Neural crest cell (in vitro differentiated cells): ENCODE measurements at places on chromosomes 12 and 14.

- H3K27me3 ChIP-seq = no peaks in the 10 kb centered on the region
- H3K4me3 ChIP-seq = no peak overlapping the region
- DNase-seq = no peak
- peaks cover 23% of the 10 kb centered on the region for H3K36me3 ChIP-seq
Observed at GRCh38 chr12:93722835-93723567, 45.8 kb downstream of the CRADD start.

- no peak overlapping the region for H3K27ac ChIP-seq
- H3K27me3 ChIP-seq = peaks cover 25% of the 10 kb centered on the region
- no peaks in the 10 kb centered on the region for H3K4me1 ChIP-seq
- H3K4me3 ChIP-seq = no peak overlapping the region
- DNase-seq = no peak
Observed at GRCh38 chr14:95884377-95884776, 7.7 kb downstream of the TUNAR start.

DNA sequence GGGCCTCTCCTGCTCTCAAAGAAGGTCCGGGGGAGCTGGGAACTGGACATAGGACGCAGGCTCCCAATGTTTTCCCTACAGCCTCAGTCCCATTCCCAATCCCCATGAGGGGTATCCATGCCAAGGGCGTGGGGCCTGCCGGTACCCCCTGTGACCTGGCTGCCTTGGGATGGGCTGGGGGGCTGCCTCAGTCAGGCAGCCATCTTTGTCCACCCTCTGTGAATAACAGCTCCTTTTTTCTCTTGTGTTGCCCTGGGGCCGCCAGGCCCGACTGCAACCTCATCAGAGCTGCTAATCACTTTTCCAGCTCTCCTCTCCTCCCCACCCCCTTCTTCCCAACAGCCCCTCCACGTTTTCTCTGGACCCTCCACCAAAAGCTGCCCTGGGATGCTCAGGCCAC, 11.2 kb downstream of the FIGNL2 start:
- H3K27me3 ChIP-seq = no peaks in the 10 kb centered on the region
- DNase-seq = no peak
- peaks cover 70% of the 10 kb centered on the region for H3K4me1 ChIP-seq
- peak overlapping the region; percentile 75 for H3K4me3 ChIP-seq
- H3K27ac ChIP-seq = peak overlapping the region; percentile 51

- no peak overlapping the region for H3K4me3 ChIP-seq
- no peaks in the 10 kb centered on the region for H3K27me3 ChIP-seq
- DNase-seq = no peak
- no peaks in the 10 kb centered on the region for H3K36me3 ChIP-seq
- H3K27ac ChIP-seq = peak overlapping the region; percentile 16
- H3K4me1 ChIP-seq = peaks cover 11% of the 10 kb centered on the region
Observed at GRCh38 chr14:75158843-75159614, 17.4 kb downstream of the TMED10 start.

DNA sequence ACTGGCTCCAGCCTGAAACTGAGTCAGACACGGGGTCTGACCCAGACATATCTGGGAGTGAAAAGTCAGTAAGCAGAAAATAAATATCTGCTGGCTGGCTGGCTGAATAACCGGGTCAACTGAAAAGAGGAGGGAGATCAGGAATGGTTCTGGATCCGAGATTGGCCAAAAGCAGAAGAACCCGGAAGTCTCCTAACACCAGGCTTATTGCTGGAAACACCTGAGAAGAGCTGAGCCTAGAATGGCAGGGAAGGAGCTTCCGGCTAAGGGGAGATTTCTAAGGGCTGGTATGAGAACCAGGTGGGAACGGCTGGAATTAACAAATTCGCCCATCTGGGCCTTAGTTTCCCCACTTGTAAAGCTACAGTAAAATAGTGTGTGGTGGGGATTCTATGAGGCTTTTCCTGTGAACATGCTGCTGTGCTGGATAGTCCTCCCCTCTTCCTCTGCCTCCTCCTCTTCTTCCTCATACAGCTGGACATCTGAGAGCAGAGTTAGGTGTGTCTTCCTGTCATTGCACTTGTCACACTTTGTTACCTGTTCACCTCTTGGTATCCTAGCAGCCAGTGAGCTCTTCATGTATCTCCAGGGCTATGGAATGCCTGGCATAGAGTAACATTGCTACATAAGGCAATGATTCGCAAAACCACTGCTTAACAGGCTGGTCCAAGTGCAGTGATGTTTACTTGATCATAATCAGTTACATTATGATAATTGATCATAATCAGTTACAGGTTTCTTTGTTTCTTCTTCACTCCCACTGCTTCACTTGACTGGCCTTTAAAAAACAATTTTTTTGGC, 2.0 kb upstream of the SHMT2 start:
- no peak for DNase-seq
- peak overlapping the region; percentile 83 for H3K4me3 ChIP-seq
- H3K27me3 ChIP-seq = peaks cover 63% of the 10 kb centered on the region
- peaks cover 47% of the 10 kb centered on the region for H3K4me1 ChIP-seq

DNA sequence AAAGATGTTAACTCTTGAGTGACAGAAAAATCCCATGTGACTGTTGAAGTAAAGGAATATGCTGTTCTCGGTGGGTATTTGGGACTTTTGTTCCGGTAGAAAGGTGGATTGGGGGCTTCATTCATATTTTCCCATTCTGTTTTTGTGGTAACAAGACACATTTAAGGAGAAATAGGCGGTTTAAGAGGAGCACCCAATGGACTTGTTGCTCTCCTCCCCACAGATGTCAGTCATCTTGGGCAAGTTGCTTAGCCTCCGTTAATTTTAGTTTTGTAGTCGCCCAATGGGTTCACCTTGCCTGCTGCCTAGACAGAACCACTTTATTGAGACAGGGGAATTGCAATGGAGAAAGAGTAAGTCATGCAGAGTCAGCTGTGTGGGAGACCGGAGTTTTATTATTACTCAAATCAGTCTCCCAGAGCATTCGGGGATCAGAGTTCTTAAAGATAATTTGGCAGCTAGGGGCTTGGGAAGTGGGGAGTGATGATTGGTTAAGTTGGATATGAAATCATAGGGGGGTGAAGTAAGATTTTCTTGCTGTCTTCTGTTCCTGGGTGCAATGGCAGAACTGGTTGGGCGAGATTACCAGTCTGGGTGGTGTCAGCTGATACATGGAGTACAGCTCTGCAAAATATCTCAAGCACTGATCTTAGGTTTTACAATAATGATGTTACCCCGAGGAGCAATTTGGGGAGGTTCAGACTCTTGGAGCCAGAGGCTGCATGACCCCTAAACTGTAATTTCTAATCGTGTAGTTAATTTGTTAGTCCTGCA, 50.3 kb downstream of the SLC38A1 start:
- peaks cover 28% of the 10 kb centered on the region for H3K36me3 ChIP-seq
- peaks cover 7% of the 10 kb centered on the region for H3K4me1 ChIP-seq
- no peak overlapping the region for H3K27ac ChIP-seq
- H3K27me3 ChIP-seq = no peaks in the 10 kb centered on the region
- no peak overlapping the region for H3K4me3 ChIP-seq

DNA sequence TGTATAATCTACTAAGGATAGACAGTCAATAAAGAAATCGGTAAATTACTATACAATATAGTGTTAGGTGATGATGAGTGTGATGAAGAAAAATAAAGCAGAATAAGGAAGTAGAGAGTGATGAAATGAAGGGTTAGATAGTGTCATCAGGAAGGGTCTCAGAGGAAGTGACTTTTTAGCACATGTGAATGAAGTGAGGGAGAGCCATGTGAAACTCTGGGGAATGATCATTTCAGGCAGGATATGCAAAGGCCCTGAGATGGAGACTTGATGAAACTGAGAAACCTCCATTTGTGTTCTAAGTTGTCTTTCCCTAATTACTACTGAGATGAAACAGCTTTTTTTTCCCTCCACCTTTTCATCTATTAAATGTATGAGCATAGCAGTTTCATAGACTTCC, 19.4 kb upstream of the GNPTAB start:
- H3K4me1 ChIP-seq = no peaks in the 10 kb centered on the region
- H3K27me3 ChIP-seq = no peaks in the 10 kb centered on the region
- DNase-seq = no peak
- no peak overlapping the region for H3K4me3 ChIP-seq
- no peak overlapping the region for H3K27ac ChIP-seq

DNA sequence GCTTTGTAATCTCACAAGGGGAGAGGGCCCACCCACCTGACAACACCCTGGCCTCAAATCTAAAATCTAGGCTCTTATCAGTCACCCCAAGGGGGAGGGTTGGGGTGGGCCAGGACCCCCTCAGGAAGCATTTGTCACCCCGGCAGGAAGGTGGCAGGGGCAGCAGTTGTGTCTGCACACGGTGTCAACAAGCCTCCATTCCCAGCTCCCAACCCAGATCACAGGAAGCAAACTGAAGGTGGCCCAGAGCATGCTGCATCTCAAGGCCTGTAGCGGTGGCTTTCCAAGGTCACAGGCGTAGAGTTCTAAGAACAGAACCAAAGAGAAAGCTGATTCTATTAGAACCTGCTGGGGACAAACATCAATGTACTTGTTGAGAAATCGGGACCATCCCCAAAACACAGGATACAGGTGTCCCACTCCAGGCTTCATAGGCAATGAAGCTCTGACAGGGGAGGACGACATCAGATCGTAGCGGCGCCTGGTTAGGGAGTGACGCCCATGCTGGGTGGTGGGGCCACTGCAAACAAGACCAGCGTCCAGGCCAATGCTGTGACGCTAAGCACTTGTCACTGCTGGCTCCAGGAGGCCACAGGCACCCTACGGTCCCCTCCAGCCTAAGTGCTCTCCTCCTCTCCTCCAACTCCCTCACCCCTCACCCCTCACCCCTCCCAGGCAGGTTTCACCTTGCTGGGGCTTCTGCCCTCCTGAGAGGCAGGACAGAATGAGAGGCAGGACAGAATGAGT, 52.9 kb downstream of the CCDC88C start:
- no peaks in the 10 kb centered on the region for H3K36me3 ChIP-seq
- no peaks in the 10 kb centered on the region for H3K27me3 ChIP-seq

- H3K4me3 ChIP-seq = no peak overlapping the region
- no peak overlapping the region for H3K27ac ChIP-seq
Observed at GRCh38 chr12:1413930-1414329, 180.5 kb downstream of the FBXL14 start.

DNA sequence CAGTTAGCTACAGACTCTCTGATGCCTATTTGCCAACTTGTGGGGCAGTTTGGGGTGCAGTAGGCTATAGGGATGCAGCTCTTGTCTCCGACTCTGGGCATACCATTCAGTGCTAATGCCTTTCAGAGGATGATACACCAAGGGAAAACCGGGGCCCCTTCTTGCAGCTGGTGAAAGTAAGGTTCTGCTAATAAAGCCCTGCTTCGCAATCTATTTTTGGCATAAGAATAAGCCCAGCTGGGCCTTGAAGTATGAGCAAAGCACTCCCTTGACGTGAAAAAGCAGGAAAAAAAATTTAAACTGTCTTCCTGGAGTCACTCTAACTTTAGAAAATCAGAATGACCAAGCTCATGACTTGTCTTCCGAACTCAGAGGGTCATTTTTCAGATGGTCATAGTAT, 124.1 kb upstream of the RBM19 start:
- H3K4me3 ChIP-seq = no peak overlapping the region
- no peak for DNase-seq
- no peaks in the 10 kb centered on the region for H3K4me1 ChIP-seq
- H3K27me3 ChIP-seq = peaks cover 79% of the 10 kb centered on the region
- no peaks in the 10 kb centered on the region for H3K36me3 ChIP-seq
- no peak overlapping the region for H3K27ac ChIP-seq

DNA sequence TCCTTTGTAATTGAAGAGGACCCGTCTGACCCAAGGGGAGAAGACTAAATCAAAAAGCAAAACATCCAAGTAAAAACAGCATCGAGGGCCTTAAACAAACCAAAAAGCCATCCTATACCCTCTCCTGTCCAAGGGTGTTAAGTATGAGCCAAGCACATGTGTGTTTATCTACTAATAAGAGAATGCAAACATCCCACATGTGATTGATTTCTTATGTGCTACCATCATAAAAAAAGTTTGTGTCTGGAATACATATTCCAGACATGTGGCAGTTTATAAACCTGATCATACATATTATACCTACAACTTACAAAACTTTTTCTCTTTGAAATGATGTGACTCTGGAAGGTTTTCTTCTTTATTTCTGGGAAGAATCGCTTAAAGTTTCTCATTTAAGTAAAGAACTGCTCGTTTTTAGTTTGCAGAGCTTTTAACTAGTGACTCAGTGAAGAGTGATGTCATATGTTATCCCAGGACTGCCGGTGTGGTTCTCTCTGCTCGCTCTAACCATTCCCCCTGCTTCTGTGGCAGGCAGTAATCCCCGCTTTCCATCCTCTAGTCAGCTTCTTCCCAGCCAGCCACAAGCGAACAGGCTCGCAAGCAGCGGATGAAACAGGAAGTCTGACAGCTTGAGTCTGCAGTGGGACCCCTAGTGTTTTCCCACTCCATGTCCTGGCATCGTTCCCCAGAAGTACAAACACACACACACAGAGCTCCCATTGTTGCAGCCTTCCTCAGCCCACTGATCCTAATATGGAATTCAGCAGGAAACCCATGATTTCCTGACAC, 431 bp upstream of the RHOJ start:
- H3K4me3 ChIP-seq = no peak overlapping the region
- no peak overlapping the region for H3K27ac ChIP-seq
- DNase-seq = peak; percentile 55
- no peaks in the 10 kb centered on the region for H3K36me3 ChIP-seq
- peaks cover 7% of the 10 kb centered on the region for H3K4me1 ChIP-seq

DNA sequence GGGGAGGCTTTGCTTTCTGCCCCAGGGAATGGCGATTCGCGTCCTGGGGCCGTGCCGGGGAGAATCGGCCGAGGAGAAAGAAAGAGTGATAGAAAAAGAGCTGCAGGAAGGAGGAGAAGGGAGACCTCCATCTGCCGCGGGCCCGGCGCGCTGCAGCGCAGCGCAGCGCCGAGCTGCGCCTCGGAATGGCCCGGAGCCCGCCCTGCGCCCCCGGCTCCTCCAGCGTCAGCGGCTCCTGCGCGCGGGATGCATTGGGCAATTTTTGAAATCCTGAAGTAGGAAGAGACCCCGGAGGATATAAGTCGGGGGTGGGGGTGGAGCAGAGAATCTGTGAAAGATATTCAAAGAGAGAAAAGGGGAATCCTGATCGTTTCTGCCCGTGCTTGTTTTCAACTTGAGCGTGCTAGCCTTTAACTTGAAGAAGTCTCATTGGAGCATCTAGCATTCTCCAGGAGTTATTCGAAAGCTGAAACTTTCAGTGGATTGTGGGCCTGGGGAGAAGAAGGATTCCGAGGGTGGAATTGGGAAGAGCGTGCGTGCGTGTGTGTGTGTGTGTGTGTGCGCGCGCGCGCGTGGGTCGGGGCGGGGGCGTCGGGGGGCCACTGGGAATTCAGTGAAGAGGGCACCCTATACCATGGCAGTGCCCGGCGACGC, 441 bp downstream of the PDE3A start:
- peaks cover 42% of the 10 kb centered on the region for H3K27me3 ChIP-seq
- peak; percentile 39 for DNase-seq
- H3K27ac ChIP-seq = peak overlapping the region; percentile 96
- peak overlapping the region; percentile 95 for H3K4me3 ChIP-seq
- H3K4me1 ChIP-seq = peaks cover 11% of the 10 kb centered on the region

GRCh38 chr14:22474730-22475351, 114.2 kb downstream of the DAD1 start:
- H3K4me3 ChIP-seq = no peak overlapping the region
- H3K4me1 ChIP-seq = peaks cover 14% of the 10 kb centered on the region
- no peak for DNase-seq
- no peaks in the 10 kb centered on the region for H3K36me3 ChIP-seq
- peaks cover 20% of the 10 kb centered on the region for H3K27me3 ChIP-seq

- no peak for DNase-seq
- H3K27me3 ChIP-seq = no peaks in the 10 kb centered on the region
- peaks cover 4% of the 10 kb centered on the region for H3K36me3 ChIP-seq
- H3K4me1 ChIP-seq = peaks cover 25% of the 10 kb centered on the region
Observed at GRCh38 chr12:91866566-91866965, 279.1 kb downstream of the BTG1 start.

GRCh38 chr12:69660164-69660863, 38.8 kb downstream of the BEST3 start:
- H3K36me3 ChIP-seq = no peaks in the 10 kb centered on the region
- no peak overlapping the region for H3K27ac ChIP-seq
- H3K27me3 ChIP-seq = no peaks in the 10 kb centered on the region
- H3K4me3 ChIP-seq = no peak overlapping the region
